ENCODE measurements at places on chromosomes 2 and 18.
A peak's percentile ranks its signal among the peaks of the same experiment; 100 is the strongest.

DNA sequence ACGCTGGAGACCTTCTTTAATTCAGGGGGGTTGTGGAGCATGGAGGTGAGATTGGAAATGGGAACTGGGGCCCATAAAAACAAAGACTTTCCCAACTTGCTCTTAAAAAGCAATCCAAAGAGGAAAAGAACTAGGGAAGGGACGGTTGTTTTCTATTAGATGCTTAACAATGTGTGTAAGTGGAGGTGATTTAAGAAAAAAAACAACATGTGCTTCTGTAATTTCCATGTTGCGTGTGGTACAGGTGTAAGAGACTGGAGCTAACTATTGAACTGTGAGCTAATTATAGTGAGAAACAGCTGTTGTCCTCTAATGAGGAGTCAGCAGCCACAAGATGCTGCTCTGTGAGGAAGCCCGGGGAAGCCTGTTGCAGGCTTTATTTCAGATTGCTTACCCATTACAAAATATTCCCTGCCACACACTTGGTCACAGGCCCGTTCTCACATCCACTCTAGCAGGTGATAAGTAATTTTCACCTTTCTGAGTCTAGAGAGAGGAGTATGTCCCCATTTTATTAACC lies 280.6 kb upstream of the PARD3B start:
- DNase-seq: no peak

DNA sequence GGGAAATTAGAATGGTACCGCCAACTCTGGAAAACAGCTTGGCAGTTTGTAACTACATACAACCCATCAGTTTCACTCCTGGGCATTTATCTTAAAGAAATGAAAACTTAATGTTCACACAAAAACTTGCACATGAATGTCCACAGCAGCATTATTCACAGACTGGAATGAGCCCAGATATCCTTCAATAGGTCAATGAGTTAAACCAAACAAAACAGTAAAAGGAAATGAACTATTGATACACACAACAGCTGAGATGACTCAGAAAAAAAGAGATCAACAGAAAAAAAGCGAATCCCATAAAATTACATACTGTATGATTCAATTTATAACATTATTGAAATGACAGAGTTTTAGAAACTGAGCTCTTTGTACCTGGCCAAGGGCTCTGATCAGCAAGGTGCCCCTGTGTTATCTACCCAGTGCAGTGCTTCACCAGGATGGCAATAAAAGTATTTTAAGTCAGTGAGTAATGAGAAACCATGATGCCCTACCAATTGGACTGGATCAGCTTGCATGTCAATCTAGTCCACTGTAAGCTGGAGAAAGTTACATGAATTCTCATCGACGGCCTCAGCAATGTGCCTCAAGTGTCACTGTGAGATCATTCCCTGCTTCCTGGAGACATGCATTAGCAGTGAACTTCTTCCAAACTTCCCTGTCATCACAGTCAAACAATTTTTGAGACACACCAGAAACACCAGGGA lies 21.9 kb downstream of the TMEM237 start:
- DNase-seq: no peak

DNA sequence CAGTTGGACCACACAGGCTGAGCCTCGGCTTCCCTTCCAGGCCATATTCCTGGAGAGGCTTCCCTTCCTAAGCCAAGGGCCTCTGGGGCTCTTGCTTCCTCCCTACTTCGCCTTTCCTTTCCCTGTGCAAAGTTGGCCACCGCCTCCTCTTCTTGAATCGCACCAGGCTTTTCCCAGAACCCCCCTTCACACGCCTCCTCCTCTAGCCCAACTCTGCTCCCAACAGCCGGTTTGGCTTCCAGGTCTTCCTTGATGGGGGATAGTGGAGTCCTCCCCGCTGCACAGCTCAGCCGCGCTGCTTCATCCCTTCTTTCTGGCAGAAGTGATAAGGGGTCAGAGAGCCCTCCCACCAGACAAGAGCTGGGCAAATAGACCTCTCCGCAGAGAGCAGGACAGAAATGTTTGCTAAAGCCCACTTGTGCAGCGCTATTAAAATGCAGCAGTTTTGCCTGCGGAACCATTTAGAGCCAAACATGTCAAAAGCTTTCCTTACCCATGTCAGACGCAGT lies 56.4 kb downstream of the SNORC start:
- DNase-seq: no peak

DNA sequence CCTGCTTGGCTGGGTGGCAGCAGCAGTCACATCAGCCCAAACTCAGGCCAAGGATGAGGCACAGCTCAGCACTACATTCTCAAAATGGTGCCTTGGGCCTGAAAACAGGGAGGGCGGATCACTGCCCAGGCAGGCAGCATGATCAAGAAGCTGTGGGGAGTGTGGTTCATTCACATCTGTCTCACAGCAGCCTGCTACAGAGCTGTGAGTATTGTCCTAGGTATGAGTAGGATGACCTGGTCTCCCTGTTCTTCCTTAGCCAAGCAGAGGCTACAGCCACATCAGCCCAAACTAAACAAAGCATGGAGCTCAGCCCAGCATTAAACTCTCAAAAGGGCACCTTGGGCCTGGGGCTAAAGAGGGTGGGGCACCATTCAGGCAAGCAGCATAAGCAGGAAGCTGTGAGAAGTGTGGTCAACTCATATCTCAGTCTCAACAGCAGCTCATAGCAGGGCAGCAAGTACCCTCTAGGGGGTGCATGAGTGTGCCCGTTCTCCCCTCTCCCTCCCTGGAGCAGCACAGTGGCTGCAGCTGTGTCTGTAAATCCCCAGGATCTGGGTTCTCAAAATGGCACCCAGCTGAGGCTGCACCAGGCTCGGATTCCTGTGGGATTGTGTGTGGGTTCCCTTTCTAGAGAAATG lies 139.6 kb downstream of the TRABD2A start:
- DNase-seq: no peak

DNA sequence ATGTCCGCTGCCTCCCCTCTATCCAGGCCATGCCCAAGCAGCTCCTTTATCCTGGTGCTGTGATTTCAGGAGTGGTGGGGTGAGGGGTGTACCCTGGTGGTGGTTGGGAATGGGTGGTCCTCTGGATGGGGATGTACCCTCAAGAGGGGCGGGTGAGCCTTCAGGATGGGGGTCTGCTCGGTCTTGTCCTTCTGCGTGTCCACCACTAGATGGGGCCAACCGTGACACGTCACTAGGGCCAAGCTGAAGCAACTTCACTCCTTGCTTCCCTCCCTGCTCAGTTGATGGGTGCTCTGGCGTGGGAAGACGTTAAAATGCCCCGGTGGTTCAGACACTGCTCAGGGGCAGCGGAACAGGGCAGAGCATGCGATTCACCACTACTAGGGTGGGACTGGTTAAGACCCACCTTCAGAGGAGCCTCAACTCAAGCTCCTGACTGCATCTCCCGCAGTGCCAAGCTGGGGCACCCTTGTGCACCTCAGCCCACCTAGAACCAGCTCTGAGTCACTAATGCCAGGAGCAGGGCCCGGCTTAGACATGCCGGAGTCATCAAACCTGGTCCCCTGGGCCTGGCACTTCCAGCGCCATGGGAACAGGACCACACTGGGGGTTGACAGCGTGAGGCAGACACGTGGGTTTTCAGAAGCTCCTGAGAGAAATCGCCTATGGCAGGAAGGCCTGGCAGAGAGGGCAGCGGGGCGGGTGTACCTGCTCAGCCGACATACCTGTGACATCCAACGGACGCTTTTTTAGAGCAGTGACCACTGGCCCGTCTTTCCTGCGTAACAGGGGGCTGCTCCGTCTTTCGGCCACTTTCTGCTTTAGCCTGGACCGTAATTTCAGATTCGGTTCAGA lies 256.7 kb downstream of the HDAC4 start:
- DNase-seq: no peak

DNA sequence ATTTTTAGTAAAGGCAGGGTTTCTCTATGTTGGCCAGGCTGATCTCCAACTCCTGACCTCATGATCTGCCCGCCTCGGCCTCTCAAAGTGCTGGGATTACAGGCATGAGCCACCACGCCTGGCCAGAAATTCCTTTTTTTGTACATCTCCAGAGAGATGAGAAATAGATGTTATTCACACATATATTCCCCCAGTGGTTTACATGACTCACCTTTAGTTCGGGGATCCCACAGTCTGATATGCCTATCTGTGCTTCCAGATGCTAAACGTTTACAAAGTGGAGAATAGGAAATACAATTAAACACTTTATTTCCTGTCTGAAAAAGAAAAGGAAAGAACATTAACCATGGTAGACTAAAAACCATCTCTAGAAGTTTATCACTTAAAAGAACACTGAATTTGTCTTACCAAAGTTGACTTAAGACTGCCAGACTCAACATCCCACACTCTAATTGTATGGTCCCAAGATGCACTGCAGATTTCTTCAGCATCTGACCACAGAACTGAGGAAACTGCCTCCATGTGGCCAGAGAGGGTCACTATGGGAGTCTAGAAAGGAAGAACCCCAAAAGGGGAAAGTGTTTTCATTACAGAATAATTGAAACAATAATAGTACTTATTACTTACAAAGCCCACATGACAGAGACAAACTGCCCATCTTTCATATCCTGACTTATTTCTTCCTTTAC lies 12.6 kb upstream of the ICA1L start:
- no peak for DNase-seq

- DNase-seq: no peak
Observed at GRCh38 chr2:105865222-105865913, 120.7 kb downstream of the NCK2 start.

- DNase-seq: no peak
Observed at GRCh38 chr2:217293607-217294006, 433.7 kb upstream of the TNP1 start.

GRCh38 chr2:8049176-8049575 lies 632.7 kb upstream of the ID2 start:
- DNase-seq: no peak

DNA sequence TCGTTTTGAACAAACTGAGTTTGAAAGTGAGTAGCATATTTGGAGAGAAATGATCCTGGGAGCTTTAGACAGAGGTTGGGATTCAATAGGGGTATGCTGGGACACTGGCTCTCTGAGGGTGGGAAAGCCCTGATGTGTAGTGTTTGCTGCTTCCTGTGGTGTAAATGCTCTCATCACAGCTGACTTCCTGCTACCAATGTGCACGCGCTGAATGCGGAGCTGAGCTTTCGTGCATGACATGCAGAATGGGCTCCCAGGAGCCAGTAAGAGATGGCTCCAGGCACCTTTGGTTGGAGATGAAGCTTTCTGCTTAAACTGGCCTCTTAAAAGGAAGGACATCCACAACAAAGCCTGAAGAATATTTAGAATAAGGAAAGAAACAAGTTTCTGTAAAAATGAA lies 224.1 kb upstream of the CCDC150 start:
- no peak for DNase-seq

- DNase-seq: no peak
Observed at GRCh38 chr18:46431522-46432171, 225.4 kb downstream of the LOXHD1 start.

GRCh38 chr18:64287926-64288325 lies 139.0 kb upstream of the LINC00305 start:
- no peak for DNase-seq

DNA sequence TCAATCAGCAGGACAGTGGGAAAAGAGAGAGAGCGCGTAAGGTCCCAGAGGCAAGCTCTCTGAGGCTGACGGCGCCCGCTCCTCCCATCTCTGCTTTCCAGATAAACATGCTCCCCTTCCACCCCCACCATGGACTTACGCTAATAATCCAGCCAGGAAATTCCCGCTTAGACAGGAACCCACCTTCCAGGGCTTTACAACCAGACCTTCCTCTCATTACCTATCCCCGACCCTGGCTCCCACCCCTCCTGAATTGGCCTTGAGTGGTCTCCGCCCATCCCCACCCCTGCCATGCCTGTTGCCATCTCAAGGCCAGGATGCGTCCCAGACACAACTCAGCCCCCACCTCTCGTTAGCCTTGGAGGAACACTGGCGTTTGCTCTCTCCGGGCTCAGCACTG lies 131.1 kb downstream of the SMAD2 start:
- DNase-seq: no peak

- DNase-seq: no peak
Observed at GRCh38 chr2:21268197-21268877, 144.6 kb downstream of the TDRD15 start.

DNA sequence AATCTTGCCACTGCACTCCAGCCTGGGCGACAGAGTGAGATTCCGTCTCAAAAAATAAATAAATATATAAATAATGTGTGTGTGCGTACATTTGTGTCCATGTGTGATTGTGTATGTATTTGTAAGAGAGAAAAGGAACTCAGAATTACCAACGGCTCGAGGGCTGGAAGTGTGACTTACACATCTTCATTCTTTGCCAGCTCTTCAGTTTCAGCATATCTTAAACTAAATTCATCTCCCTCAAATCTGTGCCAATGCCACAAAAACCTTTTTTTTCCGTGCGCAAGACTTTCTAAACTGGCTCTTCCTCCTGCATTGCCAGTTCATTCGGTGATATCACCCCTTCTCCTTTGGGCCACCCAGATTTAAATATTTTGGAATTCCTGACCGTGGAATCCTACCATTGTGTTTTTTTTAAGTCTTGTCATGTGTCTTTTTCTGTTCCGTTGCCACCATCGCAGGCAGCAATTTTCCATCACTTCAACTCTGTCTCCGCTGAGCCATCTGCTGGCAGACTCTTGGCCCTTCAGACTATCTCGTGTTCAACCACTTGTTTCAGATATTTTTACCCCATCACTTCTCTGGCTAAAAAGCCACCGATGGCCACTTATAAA lies 77.0 kb upstream of the ZNF532 start:
- DNase-seq: no peak

GRCh38 chr2:11467129-11467649 lies 1.2 kb upstream of the E2F6 start:
- no peak for DNase-seq

GRCh38 chr2:17303521-17303920 lies 214.7 kb downstream of the RAD51AP2 start:
- peak; percentile 70 for DNase-seq

GRCh38 chr2:112626604-112627059 lies 19.1 kb upstream of the SLC20A1 start:
- peak; percentile 65 for DNase-seq

GRCh38 chr2:7611750-7612149 lies 694.5 kb downstream of the RNF144A start:
- DNase-seq: no peak

GRCh38 chr2:125313806-125314205 lies 1288.7 kb downstream of the CNTNAP5 start:
- no peak for DNase-seq

- DNase-seq: no peak
Observed at GRCh38 chr18:36613069-36613468, 215.7 kb downstream of the TPGS2 start.

GRCh38 chr2:95344215-95344583 lies 47.1 kb downstream of the KCNIP3 start:
- no peak for DNase-seq

DNA sequence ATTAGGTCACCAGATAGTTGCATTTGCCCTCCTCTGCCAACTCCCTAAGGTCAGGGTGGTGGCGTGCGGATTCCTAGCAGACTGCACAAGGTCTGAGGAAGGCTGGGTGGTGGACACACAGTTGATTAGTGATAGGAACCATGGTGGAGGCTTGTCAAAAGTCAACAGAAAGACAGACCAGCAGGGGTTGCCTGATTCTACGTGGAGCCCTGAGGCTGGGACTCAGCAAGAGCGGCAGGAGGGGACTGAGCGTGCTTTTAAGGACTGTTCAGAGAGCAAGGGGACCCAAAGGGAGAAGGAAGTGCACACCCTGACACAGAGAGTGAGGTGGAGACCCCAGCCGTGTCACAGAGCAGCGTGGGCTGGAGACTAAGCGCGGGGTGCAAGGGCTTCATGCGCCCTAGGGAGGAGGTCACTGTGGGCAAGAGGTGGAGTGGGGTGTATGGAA lies 513.2 kb downstream of the RNF144A start:
- no peak for DNase-seq

All from PC-9 (cell line).